Stimulated activated naive CD8-positive, alpha-beta T cell treated with anti-CD3 and anti-CD28 coated beads, Interleukin-15, amount 100 ng/mL, for 72 hours (primary cell): ENCODE measurements at places on chromosomes 16 and 17.
A peak's percentile ranks its signal among the peaks of the same experiment; 100 is the strongest.

DNA sequence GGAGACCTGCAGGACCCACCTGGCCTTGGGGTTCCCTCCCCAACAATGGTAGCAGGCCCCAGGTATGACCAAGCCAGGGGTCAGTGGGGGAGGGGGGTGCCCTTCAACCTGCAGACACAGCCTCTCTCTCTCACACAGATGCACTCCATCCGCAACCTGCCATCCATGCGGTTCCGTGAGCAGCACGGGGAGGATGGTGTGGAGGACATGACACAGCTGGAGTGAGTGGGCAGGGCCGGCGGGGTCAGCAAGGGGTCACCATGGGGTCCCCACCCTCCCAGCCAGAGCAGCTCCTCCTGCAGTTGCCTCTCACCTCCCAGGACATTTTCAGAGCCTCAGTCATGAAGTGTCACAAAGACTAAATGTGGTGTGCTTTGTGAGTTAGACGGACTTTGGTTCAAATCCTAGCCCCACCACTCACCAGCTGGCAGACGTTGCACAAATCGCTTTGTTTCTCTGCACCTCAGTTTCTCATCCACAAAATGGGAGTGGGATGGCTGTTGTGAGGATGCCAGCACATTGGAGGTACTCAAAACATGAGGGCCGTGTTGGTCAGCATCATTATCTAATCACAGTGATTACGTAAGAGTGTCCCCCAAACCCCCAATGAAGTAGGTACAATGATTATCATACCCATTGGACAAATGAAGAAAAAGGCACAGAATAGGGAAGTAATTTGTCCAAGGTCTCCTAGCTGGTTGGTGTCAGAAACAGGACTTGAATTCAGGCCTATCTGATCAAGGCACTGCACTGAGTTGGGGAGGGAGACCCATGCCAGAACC is 16.0 kb downstream of the MYO15A start:
- no peak for DNase-seq

- no peak for DNase-seq
Observed at GRCh38 chr16:1305823-1306222, 3.6 kb upstream of the UBE2I start.

GRCh38 chr17:14225254-14225980 is 11.2 kb downstream of the CDRT15 start:
- no peak for DNase-seq

DNA sequence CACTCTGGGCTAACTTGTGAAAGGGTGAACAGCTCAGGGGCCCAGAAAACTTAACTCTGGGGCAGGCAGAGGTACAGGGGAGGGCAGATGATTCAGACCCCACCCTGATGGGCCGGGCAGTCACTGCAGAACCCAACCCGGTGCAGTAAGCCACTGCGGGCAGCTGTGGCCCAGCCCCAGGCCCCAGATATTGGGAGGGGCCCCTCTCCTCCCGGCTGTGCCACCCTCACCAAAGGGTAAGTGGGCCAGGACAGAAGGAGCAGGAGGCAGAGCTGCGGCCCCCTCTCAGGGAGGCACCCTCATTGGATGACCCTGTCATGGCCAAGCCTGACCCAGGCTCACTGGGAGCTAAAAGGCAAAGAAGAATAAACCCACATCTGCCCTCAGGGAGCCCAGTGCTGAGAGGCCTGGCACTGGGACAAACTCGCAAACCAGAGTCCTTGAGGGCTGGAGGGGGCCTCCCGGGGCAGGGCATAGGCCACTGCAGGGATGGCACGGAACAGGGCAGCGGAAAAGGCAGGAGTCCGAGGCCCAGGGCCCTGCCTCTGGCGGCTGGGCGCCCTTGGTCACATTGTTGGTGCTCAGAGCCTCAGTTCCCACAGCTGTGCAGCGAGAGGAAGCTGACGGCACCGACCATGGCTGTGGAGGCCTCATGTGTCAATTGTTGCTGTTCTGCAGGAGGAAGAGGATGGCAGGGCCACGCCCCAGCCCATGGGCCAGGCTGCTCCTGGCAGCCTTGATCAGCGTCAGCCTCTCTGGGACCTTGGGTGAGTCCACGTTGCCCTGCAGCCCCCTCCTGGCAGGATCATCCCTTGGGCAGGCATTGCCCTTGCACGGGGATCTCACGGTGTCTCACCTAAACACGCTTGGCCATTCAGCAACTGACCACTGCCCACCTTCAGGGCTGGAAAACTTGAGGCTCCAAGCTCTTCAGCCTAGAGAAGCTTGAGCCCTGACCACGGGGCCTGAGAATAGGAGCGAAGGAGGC is 3.1 kb downstream of the ITGB4 start:
- DNase-seq, result no peak

DNA sequence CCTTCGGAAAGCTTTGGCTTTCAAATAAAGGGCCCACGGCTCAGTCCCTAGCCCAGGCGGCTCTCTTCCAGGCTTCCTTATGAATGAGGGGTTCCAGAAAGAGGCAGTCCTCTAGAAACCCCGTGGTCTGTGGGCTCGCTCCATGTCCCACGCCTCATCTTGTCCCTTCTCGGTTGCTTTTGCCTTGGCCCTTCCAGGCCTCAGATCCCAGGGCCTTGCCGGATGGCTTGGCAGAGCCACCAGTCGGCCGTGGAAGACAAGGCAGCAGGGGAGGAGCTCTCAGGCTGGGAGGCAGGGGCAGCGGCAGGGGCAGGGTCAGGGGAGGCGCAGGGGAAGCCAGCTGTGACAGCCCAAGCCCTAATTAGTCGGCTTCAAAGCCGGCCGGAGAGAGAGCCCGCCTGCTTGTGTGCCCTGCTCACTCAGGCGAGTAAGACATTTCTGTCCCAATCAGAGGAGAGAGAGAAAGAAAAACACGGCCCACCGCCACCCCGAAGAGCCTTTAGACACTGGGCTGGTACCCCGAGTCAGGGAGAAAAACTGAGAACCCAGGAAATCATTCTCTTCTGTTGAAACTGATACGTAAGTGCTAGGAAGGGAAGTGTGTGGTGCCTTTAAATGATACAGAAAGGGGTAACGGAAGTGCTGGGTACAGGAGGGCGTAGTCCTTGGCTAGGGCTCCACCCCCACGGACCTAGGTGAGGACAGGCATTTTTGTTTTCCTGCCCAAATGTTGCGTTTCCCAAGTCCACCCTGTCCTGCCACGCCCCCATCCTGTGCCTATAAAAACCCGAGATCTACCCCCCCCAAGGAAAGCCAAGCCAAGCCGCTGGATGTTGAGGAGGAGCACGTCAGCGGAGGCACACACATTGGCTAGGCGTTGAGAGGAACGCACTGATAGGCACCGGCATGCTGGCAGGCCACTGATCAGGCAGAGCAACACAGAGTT is 27.8 kb upstream of the MEIOC start:
- no peak for DNase-seq

DNA sequence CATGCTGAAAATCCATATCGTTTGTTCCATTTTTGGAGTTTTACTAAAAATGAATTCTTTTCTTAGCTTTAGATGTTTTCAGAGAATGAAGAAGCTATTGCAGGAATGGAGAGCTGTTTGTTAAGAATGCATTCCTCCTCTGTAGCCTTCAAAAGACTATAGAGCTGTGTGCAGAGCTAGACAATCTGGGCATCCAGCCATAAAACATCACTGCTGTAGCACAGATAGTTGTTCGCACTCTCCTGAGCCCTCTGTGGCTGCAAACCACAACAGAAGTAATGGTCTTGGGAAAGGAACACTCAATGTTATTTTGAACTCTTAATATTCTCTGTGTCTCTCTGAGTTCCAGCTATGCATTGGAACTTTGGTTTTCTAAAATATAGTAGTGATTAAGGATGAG is 4.9 kb downstream of the TNRC6C start:
- peak; percentile 19 for DNase-seq

GRCh38 chr16:27316038-27316680 is 2.4 kb downstream of the IL4R start:
- no peak for DNase-seq

DNA sequence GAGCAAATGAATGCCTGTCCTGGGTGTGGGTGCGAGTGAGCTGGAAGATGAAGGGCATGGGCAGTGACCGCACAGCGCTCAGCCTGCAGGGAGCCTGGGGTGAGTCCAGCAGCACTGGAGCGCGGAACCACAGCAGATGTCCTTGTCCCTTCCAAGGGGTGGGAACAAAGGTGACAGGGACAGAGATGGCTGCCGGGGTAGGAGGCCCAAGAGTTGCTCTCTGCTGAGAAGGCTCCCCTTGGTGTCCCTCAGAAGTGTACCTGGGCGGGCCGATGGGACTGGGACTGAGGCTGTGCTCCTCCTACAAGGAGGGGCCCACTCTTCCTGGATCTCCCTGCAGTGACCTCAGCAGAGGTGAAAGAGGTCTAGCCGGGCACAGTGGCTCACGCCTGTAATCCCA is 7.6 kb upstream of the PGAP6 start:
- DNase-seq, result no peak

GRCh38 chr16:57513371-57514102 is 22.8 kb downstream of the CCDC102A start:
- DNase-seq, result no peak

DNA sequence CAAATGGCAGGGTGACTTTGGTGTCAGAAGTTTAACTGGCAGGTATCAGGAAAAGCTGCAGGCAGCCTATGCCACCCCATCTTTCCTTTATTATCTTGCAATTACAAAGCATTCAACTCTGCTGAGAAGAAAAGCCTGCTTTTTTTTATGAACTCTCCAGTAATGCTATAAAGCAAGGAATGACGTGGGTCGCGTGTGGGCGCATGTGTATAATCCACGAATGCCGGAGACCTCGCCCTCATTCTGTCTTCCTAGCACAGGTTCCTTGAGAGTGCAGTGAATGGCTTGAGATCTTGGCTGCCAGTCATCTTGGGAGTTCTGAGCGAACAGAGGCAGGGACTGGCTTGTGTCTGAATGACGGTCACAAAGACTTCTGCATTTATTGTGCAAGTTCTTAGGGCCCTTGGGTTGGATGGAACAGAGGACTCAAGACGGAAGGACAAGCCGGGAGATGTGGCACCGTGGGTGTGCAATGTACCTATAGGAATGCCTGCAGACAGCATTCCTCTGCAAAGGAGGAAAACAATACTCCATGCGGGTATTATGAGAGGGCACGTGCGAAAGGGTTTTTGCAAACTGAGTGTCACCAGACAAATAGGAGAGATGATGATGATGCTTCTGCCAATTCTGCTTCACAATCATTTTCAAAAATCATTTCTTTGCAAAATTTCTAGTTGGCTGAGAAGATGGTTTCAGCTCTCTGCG is 96.1 kb upstream of the ELAC2 start:
- no peak for DNase-seq

DNA sequence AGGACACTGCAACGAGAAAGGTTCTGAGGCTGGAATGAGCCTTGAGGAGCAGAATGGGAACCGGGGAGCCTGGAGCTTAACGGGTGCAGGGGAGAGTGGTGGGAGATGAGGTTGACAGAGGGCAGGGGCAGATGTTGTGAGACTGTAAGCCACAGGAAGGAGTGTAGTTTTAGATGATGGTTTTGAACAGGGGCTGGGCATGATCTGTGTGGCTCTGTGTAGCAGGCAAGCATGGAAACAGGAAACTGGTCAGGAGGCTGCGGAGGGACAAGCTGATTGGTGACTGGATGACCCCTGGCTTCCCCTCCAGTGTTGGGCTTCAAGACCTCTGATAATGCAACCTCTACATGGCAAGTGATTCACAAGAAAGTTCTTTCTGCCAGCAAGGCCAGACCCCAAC is 1.4 kb upstream of the CNGB1 start:
- no peak for DNase-seq

DNA sequence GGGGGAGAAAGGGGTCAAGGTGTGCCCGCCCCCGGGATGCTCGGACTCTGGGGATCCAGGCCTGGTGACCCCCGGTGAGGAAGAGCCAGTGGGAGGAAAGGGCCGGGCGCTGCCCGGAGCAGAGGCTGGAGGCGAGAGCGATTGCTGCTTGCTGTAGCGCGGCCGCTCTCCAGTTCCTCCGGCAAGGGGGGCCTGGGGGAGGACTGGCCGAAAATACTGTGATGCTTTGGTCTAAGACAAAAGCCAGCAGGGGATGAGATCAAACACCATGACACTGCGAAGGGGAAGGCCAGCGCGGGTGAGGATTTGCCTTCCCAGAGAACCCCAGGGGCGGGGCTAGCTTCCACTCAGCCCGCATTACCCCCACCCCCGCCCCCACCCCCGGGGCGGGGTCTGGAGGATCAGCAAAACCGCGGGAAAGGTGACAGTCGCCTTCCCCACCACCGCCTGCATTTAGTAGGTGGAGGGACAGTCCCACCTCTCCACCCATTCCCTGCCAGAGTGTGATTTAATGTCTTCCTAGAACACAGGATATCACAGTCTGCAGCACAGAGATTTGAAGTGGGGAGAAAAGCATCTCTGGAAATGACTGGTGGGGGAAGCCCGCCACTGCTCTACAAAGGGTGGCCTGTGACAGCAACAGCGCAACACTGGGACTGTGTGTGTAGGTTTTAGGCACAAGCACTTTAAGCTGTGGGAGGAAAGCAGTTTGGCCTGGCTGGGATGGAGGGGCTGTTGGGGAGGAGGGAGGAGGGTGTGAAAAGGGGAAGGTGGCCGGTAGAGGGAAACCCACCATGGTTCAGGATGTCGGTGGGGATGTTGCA is 25.7 kb downstream of the MRC2 start:
- DNase-seq, result peak; percentile 97

DNA sequence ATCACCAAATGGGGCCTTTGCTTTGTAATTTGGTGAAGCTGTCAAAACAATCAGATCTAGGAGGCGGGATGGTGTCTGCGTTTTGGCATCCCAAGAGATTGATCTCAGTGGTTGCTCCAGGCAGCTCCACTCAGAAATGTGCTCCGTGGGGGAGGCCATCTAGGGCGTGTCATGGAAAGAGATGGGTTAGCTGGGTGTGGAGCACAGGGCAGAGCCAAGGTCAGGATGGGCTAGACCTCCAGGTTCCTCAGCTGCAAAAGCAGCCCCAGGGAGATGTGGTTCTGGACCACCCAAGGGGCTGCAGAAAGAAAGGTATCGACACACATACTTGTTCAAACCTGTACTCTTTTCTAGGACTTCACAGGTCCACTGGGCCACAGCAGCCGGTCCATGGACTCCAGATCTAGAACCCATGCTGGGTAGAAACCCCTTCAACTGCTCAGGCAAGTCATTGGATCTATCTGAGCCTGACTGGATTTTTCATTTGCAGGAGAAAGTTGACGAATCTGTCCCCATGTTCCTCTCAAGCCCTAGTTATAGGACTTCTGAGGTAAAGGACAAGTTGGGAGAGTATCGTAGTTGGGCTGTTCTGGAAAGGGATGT is 270.2 kb upstream of the RPL38 start:
- no peak for DNase-seq

- DNase-seq, result no peak
Observed at GRCh38 chr16:56538331-56538730, 18.5 kb upstream of the BBS2 start.
